ENCODE measurements at places on chromosomes 2 and 18.
A peak's percentile ranks its signal among the peaks of the same experiment; 100 is the strongest.

DNA sequence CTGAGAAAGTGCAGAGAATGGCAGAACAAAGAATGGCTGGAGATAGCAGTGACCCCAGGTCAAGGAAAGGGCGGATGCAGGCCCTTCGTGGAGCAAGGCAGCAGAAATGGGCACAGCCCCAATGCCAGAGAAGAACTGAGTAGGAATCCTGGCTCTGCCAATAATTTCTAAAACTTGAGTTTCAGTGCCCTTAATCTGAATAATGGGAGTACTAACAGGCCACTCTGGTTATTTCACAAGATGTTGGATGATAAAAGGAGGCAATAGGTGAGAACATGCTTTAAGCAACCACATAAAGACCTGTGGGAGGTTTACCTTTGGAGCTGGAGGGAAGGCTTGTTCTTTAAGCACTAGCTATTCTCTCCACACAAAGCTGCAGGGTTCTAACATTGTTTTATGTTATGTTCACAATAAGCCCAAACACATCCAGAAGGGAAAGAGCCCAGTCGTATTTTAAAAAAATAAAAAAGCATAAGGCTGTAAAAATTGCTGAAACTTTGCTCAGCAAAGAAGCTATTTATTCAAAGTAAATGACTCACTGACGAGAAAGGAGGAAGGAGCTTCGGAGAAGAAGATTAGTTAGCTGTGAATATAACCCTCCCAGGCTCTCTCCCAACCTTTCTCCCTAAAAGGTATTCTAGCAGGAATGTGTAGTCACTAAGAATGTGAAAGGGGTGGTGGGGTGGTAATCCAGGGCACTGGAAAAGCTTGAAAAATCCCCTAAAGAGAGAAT lies 470.2 kb downstream of the TXNL1 start:
- DNase-seq: no peak

DNA sequence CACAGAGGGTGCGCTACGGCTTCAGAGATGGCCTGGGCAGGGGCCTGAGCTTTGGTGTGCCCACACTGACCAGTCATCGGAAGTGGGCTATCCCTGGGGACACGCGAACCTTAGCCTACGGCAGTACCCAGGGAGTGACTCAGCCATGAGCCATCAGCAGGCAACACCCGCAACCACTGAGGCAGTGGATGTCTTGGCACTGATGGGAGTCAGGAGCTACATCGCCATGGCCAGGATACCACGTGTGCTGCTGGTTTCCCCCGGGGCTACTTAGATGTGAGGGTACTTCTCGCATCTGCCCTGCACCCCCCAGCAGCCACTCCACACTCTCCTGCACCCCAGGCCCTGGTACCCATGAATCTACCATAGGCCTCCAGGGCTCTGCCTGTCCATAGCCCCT lies 12.8 kb upstream of the HPCAL1 start:
- no peak for DNase-seq

DNA sequence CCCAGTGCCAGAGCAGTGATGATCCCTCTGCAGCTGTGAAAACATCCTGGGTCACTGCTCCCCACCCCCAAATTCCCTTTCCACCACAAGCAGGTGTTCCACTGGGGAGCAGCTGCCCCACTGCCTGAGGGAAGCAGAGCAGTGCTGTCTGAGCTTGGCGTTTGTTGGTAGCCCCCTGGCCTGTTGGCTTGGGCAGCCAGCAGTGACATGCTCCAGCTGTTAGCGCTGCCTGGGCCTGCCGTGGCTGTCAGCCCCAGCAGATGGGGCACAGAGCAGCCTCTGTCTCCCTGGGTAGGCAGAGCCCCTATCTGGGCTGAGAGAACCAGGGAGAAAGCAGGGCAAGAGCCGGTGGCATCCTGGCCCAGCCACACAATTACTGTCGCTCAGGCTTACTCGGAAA lies 247.7 kb downstream of the GLI2 start:
- DNase-seq: peak; percentile 99

GRCh38 chr2:25276569-25277465 lies 64.9 kb downstream of the DNMT3A start:
- DNase-seq: no peak

DNA sequence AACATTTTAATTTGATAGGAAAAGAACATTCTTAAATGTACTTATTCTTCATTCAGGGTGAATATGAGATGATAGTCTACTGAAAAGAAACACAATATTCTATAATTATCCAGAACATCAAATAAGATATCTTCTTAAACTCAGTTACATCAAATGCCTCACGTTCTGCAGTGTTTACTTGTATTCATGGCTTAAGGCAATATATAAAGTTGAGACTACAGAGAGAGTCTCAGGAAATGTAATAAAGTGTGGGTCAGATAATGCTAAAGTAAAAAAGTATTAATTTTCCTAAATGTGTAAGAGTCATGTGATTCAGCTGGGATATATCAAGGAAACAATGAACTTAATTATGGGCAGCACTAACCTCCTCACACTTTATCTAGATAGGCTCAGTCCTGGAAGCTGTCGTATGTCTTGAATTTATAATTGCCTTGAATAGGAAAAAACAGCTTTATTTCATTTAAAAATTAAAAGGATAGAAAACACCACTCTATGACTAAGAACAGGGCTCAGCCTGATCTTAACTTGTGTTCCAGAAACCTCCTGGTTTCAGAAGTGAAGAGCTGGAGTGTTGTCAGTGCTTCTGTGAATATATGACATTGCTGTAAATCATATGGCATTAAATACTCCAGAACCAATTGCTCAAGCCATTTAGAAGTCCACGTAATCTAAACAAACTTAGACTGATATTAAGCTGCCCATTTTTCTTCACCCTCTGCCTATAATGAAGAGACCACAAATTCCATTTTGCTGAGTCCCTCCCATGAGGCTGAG lies 240.2 kb downstream of the FSIP2 start:
- DNase-seq: peak; percentile 92

DNA sequence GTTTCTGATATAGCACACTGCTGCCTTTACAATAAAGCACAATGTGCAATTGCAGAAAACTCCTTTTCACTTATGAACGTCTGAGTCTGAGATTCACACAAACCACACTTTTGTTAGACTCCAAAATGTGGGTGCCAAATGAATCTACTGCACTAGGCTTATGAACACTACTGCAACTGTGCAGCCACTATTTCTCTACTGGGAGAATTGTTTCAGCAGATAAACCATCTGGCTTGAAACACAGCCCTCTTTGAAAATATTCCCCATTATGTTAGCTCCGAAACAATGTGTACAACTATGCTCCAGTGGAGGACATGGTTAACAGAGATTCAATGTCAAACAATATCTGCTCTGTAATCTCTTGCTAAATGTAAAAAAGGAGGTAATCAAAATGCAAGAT lies 188.7 kb upstream of the ZEB2 start:
- DNase-seq: no peak

GRCh38 chr2:164913640-164914350 lies 41.5 kb downstream of the SLC38A11 start:
- DNase-seq: peak; percentile 41

GRCh38 chr2:43643680-43644079 lies 6.6 kb downstream of the PLEKHH2 start:
- no peak for DNase-seq

DNA sequence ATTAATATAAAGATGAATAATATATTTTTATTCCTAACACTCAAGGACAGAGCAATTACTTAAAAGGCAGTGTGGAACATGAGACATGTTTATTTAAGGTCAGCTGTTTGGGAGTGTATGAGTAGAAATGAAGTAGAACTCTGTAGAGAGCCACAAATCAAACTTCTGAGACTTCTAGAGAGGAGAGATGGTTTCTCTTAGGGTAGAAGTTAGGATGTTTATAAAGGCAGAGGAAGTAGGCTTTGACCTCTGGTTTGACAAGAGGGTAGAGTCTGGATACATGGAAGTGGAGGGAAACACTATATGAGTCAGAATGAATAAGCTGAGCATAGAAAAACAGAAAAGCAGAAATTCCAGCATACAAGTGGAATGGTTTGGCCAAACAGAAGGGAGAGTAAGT lies 262.1 kb upstream of the KLHL14 start:
- peak; percentile 1 for DNase-seq

DNA sequence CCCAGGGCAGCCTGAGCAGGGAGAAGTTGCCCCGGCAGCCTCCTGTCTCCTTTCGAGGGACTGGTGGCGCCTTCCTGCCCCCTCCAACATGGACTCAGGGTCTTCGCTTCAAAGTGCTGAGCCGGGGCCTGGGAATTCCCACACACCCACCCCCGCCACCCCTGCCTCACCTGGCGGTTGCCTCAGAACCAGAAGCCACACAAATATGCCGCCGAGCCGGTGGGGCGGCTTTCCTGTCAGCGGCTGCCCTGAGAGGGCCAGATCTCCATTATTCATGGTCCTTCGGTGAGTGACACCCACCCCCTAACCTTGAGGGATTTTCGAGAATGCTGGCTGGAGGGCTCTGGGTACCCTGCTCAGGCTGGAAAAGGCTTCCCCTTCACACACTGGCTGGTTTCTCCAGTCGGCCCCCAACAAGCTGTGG lies 71.7 kb downstream of the SMAD7 start:
- no peak for DNase-seq

DNA sequence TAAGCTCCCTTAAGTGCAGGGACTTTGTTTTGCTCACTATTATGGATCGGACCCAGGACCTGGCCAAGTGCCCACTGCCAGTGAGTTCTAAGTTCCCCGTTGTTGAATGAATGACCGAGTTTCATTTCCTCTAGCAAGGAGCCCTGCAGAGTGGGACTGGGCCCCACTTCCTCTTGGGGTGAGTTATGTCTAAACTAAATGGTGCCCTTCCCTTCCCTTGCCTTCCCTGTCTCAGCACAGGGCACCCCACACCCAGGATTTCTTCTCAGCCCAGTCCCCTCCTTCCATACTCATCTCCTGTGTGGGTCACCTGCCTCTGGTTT lies 195.3 kb upstream of the HS6ST1 start:
- no peak for DNase-seq

- DNase-seq: no peak
Observed at GRCh38 chr18:59993560-59993959, 93.8 kb downstream of the PMAIP1 start.

DNA sequence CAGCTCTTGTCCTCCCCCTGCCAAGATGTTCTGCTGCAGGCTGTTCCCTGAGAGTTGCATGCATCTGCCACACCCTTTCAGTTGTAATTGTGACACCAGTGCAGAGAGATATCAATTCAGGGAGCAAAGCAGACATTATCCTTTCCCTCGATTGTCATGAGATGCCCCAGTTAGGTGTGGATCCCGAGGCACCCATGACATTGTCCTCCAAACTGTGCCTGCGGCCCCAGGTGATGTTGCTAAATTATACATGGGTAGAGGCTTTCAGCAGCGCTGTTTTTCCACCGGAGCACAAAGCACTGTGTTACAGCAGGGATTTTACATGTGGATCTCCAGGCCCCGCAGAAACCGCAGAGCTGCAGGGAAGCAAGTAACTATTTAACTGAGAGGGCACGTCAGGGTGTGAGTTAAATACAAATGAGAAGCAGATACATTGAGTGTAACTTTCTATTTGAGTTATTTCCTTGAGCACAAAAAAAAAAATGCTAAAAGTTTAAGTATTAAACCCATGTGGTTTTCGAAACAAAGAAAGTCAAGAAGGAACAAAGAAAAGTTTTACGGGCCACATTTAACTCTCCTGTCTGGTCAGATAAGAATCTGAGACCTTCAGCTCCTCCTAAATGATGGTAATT lies 90.3 kb upstream of the BCL2L11 start:
- no peak for DNase-seq

GRCh38 chr2:210776756-210777155 lies 220.4 kb downstream of the CPS1 start:
- no peak for DNase-seq

GRCh38 chr2:176851200-176851888 lies 361.2 kb upstream of the HNRNPA3 start:
- DNase-seq: no peak
